Activated naive CD4-positive, alpha-beta T cell treated with anti-CD3 and anti-CD28 coated beads for 36 hours (primary cell): ENCODE measurements at places on chromosomes 12 and 14. TPM values are rescaled to one million over a fixed set of nuclear protein-coding genes. Genes with fewer than 3 reads are reported as not detected.

GRCh38 chr12:106985479-106985878 is 1.5 kb downstream of the MTERF2 start:
- no peak for DNase-seq

DNA sequence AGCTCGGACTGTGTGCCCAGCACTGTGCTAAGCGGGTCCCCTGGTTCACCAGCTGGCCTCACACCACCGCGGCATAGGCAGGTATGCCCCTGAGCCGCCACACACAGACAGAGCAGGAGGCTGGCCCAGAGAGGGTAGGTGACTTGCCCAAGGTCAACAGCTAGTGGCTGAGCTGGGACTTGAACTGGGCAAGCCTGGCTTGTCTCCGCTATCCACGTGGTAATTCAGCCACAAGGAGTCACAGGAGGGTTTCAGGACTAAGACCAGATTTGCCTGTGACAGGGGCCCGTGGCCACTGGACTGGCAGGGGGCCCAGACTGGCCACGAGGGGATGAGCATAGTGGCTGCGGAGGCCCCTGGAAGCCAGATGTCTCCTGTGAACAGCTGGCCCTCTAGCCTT is 47.7 kb downstream of the NCOR2 start:
- DNase-seq: no peak

- no peak for DNase-seq
These were observed 25.0 kb downstream of the RERG start for GRCh38 chr12:15196221-15196620.

DNA sequence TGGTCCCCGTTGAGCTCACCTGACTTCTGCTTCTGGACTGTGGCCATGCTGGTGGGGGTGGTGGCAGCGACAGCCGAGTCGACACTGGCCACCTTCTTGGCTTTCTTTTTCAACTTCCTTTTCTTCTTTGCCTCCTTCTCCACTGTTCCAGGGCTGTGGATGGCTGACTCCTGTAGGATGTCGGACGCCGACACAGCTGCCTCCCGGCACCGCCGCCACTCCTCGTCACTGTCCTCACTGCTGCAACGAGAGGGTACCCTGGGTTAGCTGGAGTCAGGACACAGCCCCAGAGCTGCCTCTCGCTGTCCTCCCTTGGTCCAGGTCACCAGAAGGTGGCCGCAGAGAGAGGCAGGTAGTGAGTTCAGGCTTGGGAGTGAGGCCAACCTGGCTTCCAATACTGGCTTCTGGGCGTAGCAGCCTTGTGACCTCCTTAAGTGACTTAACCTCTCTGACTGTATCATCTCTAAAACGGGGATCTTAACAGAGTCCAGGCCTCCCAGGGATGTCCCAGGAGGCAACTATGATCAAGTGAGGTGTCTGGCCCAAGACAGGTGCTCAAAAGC is 12.0 kb downstream of the C12orf43 start:
- DNase-seq: no peak

- DNase-seq: no peak
These were observed 18.6 kb downstream of the TMEM229B start for GRCh38 chr14:67469954-67470353.

GRCh38 chr12:820336-820735 is 68.0 kb downstream of the WNK1 start:
- DNase-seq: peak; percentile 27

DNA sequence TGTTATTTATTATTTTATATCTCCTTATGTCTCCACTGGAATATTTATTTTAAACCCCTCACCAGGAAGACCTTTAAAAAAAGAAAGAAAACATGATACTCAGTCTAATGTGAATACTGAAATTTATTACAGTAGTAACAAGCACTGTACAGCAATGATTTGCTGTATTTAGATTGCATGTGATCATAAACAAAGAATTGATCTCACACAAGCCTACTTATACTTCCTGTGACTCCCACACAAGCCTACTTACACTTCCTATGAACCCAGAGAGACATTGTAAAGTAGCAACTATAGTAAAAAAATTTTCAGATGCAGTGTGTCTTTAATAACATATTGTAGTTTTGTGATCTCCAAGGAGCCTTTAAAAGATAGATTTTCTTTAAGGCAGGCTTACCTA is 142.7 kb upstream of the SYT1 start:
- no peak for DNase-seq

GRCh38 chr12:116076399-116076798 is 201.1 kb downstream of the MED13L start:
- DNase-seq: no peak

DNA sequence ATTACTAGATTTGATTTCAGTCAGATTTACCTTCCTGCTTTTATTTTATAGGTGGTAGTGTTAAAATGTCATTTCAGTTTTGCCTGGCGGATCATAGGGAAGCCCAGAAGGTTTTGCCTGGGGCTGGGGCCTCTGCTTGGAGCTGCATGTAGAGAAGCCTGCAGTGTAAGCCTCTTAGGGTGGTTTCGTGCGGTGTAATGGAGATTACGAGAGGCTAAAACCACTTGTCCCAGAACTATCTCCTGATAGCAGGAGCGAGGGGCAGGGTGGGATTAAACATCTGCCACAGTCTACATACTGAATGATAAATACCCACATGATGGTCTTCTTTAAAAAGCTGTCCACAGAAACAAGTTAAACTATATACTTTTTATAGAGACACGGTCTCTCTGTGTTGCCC is 35.0 kb upstream of the DICER1 start:
- no peak for DNase-seq

DNA sequence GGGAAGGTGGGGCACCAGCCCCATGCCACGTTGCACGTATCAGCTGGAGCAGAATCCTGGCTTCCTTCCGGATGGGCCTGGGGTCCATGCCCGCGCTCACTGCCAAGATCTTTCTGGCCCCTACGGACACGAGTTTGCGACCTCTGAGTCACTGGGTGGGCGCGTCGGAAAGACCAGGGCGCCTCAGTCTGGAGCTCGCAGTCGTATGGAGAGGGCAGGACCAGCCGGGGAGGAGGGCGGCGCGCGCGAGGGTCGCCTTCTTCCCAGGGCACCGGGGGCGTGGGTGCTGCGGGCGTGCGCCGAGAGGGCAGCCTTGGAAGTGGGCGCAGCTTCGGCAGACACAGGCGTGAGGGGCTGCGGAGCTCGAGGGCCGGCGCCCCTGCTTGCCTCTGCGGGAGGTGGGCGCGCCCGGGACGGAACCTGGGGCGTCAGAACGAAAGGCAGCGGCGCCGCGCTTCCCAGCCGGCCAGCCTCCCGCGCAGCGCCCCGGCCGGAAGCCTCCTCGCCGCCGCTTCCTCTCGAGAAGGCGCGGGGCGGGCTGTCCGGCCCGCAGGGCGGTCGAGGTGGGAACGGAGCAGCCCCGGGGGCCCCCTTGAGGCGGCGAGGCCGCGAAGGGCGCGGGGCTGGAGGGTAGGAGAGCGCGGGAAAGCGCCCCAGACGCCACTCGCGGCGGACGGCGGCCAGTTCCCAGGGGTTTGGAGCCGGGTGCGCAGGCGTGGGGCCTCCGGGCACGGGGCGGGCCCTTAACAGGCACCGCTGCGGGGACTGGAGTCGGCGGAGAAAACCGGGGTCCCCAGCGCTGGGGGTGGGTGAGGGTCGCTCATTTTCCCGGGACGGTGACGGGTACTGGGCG is at the start of gene ARL6IP4:
ARL6IP4 (plus strand) TSS at position 499 of the 853 bp plus-strand sequence. CDS start 459 bp downstream, outside the sequence.
- peak; percentile 65 for DNase-seq

GRCh38 chr14:73394317-73394716 is 64.0 kb downstream of the NUMB start:
- DNase-seq: no peak

DNA sequence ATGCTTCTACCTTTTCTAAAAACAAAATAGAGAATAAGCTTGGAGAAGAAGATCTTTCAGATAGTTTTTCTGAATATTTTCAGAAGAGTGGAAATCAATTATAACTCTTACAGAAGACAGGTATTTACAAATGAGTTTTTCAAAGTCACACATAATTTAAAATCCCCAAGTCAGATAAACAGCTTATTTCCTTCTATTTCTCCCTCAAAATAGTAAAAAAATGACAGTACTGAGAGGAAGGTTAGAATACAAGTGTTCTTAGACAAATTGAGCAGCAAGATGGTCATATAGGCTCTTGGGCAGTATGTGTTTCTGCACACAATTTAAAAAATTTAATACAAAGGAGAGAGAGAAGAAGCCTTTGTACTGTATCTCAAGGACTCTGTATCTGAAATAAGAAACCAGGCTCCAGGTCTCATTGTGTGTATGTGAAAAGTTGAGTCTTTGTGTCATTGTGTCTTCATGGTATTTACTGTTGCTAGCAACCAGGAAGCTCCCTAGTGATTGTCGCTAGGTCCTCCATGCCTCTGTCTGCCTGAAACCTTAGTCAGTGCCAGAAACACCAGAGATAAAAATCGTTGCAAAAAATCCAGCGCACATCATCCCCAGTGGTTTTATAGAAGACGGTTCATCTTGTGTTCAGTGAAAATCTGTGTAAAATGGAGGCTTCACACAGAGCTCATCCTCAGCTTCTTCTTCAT is 12.9 kb upstream of the TUBA1A start:
- DNase-seq: peak; percentile 34

DNA sequence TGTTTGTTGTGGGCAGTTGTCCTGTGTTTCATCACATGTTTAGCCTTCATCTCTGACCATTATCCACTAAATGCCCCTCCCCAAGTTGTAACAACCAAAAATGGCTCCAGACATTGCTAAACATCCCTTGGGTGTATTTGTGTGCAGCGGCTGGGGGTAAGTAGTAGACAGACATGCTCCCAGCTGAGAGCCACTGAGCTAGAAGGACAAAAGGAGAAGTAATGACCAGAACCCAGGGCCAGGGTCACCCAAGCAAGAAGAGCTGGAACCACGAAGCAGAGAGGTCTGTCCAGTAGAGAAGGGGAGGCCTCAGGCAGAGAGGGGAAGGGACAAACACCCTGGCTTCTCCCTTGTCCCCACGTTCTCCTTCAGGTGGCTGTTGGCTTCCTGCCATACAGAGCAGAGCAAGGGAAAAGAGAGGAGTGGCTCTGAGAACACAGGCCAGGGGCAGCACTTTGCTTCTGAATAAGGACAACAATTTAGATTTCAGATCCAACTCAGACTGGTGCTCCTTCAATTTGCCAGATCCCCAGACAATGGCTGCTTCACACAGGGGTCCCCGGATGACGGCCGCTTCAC is 55.2 kb downstream of the NDUFA12 start:
- no peak for DNase-seq

GRCh38 chr14:104644656-104645378 is 40.2 kb upstream of the TMEM179 start:
- no peak for DNase-seq

DNA sequence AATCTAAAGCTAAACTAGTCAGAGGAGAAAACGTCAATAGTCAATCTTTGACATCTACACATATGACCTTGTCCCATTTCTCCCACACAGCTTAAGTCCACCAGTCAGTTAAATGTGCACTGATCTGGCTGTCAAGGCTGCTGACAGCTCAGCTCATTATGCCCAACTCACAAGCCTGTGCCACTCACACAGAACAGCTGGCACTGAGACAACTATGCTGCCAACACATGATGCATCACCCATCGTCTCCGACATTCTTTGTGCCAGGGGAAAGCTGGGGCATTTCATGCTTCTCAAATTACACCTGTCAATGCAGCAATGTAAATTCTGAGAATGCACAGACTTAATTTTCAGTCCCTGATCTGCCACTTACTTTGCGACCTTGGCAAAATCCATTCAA is 25.3 kb downstream of the GNS start:
- no peak for DNase-seq

- DNase-seq: no peak
These were observed 106.1 kb downstream of the PTPN11 start for GRCh38 chr12:112524676-112525425.

- no peak for DNase-seq
These were observed 70.2 kb upstream of the BCL11B start for GRCh38 chr14:99342204-99342603.

- no peak for DNase-seq
These were observed 19.5 kb upstream of the PPFIBP1 start for GRCh38 chr12:27504507-27504906.

- DNase-seq: peak; percentile 63
These were observed 406 bp downstream of the TMEM263 start for GRCh38 chr12:106956048-106956578.

DNA sequence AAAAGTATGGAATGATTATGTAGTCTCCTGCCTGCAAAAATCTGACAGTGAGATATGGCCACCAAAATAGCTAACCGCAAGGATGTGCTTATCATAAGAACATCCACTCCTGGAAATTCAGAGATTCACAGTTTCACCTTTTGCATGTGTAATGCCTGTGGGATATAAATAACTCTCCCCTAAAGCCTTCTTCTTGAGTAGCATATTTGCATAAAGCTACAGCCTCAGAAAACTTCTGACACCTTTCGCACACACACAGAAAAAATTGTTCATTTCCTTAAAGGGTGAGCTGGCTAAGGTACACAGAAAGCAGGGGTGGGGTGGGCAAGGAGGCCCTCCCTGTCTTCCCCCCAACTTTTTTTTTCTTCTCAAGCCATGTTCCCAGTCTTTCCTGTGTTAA is 3.1 kb upstream of the IGF1 start:
- peak; percentile 14 for DNase-seq

GRCh38 chr12:46332260-46332659 is 40.3 kb downstream of the SLC38A2 start:
- DNase-seq: no peak

DNA sequence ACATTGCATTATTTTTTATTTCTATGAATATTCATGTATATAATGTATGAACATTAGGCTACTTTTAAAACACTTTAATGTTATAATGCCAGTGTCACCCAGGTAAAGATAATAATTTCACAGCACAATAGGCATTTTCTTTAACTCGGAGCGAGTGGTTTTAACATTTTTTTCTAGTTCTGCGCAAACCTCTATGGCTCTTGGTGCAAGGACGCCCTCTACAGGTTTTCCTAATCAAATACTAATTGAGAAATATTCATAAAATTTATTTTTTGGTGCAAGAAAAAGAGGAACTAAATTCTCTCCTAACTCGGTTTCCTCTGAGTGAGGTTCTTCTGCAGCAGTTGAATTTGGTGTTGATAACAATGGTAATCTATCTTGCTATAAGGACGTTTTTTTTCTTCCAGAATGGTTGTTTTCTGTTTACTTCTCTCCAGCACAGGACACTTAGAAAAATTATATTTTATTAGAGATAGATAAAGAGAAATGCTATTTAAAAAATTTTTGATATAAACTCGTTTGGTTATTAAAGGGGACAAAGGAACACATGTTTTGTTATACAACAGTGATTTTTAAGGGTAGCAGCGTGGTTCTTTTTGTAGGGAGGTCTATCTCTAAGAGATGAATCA is 2.4 kb upstream of the WIF1 start:
- DNase-seq: peak; percentile 48

Gene FRMD6
- total RNA-seq: 3.0 TPM

Gene C12orf50
- total RNA-seq: 0.07 TPM

Gene AKAP5
- 0.69 TPM for total RNA-seq

Gene AMIGO2
- 19.6 TPM for total RNA-seq

Gene KITLG
- 0.07 TPM for total RNA-seq

Gene CLEC2A
- total RNA-seq: not detected

Gene SLC38A4
- not detected for total RNA-seq

Gene SERPINA9
- total RNA-seq: not detected
